ENCODE measurements at places on chromosomes 5 and 9.

- no peak for DNase-seq
Observed at GRCh38 chr5:95832664-95833063, 10.1 kb upstream of the GLRX start.

GRCh38 chr5:5046680-5047502 lies 93.2 kb upstream of the ADAMTS16 start:
- DNase-seq = no peak

DNA sequence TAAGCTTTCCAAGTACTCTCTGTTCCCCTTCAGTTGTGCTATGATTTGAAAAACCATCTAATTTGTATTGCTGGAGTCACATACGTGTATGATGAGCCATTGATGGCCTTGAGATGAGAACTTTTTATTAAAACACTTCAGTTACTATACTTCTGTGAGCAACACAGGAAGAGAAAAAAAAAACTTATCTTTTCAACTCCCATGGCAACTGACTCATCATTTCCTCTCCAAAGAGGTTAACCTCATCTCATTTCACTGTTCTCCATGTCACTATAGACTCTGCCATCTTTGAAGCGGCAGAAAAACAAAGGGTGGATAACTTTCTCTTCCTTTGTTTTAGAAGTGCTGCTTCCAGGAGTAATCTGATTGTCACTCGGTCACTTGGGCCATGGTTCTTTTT lies 104.3 kb upstream of the PCSK1 start:
- DNase-seq = peak; percentile 83

GRCh38 chr9:86503314-86503713 lies 149.1 kb upstream of the TUT7 start:
- DNase-seq = no peak

GRCh38 chr9:131817073-131817472 lies 77.2 kb upstream of the RAPGEF1 start:
- no peak for DNase-seq

GRCh38 chr5:144484124-144484897 lies 313.6 kb downstream of the KCTD16 start:
- DNase-seq = no peak

DNA sequence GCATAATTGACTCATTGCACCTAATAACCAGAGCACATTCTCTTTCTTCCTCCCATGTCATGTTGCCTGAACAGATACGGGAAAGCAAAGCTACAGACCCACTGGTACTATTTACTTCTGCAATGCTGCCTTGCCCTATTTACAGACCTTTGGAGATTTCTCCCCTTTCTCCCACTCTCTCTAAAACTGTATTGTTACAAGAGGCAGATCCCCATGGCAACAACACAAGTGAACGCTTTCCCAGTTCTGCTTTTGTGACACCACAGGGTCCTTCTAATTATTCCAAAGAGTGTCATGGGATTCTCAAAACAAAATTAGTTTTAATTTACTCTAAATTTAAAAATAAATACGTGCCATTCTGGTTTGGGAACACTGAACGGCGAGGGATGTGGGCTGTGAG lies 104.7 kb downstream of the KCTD16 start:
- DNase-seq = no peak

GRCh38 chr9:69677931-69678330 lies 5.8 kb upstream of the APBA1 start:
- no peak for DNase-seq

DNA sequence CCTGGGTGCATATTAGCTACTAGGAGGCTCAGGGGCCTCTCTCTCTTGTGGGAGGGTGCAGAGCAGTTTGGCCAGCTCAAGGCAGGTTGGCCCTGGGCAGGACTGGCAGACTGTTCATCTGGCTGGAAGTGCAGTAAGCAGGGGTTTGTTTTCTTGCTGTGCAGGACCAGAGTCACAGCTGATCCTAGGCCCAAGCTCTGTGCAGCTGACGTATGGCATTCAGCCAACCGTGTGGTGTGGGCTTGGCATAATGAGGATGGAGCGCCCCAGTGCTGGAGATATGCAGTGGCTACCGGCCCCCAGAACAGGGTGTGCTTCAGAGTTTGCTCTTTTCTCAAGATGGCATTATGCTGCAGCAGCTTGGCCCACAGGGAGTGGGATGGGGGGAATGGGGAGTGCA lies 31.0 kb upstream of the PHF24 start:
- no peak for DNase-seq

DNA sequence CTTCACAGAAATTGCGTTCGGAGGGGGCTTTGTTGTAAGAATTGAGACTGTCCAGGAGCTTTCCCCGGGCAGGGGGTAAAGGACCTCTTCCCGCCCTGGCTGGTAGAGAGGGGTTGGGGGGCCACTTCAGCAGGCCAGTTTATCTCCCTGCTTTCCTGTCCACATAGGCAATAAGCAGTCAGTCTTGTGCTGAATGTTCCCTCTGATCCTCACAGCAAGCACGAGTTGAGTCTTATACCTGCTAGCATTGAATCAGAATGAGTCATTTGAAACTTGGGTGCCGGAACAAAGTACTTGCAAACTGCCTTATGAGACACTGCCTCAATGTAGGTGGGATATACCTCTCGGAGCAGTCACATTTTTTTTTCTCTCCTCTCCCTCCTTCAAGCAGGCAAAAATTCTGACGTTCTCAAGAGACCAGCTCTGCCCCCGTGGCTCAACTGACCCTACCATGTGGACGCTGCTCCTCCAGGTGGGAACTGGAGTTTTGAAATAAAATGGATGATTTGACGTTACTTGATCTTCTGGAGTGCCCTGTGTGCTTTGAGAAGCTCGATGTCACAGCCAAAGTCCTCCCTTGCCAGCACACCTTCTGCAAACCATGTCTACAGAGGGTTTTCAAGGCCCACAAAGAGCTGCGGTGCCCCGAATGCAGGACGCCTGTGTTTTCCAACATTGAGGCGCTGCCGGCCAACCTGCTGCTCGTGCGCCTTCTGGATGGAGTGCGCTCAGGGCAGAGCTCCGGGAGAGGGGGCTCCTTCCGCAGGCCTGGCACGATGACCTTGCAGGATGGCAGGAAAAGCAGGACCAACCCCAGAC lies 1.3 kb downstream of the SH3RF2 start:
- peak; percentile 82 for DNase-seq

DNA sequence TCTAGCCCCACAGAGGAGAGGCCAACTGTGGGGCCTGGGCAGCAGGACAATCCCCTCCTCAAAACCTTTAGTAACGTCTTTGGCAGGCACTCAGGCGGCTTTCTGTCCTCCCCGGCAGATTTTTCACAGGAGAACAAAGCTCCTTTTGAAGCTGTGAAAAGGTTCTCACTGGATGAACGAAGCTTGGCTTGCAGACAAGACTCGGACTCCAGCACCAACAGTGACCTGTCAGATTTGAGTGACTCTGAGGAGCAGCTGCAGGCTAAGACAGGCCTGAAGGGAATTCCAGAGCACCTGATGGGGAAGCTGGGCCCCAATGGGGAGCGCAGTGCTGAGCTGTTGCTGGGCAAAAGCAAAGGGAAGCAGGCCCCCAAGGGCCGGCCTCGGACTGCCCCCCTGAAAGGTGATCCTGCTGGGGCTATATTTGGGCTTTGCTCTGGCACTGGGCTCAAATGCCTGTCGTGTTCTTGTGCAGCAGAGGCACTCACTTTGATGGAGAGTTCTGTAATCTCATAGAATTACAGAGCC lies 39.4 kb downstream of the KDM3B start:
- DNase-seq = no peak

DNA sequence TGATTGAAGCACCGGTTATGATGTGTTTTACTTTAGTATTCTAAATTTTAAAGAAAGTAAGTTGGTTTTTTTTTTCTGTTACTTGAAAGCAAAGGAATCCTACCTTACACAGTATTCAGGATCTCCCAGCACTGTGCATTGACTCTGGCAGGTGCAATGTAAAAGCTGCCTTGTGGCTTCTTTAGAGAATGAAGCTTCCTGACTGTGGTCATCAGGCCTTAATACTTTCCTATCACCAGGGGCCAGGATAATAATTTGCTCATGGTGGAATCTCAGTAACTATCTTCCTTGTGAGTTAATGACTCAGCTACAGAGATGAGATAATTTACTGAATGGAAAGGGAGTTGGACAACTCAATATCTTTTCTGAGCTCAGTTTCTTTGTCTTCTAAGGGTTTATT lies 435.5 kb upstream of the ZNF608 start:
- no peak for DNase-seq

DNA sequence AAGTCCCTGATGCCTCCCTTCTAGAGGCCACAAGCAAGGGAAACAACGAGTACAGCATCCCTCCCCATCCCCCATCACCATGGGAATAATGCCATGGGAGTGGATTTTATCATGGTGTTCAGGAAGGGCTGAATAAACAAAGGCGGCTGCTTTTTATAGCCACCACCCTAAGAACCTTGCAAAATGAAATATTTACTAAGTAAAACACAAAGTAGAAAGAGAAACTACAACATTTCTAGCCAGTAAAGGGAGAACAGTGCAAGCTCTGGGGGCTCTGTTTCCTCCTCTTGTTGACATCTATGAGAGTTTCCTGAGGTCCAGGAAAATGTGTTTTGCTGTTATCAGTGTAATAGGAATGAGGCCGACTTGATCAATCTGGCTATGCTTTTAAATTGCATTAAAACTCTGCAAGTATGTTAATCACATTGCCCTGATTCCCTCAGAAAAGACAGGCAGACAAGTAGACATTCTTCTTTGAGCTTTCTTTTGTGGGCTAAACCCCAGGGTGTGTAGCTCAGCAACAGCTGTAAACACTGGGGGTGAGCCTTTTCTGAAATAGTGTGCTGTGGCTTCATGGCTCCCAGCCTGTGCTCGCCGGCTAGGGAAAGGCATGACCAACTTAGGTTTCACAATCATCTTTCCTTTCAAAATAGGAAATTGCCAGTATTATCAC lies 31.1 kb downstream of the SV2C start:
- DNase-seq = no peak

- DNase-seq = no peak
Observed at GRCh38 chr5:168736281-168736831, 157.2 kb upstream of the PANK3 start.

GRCh38 chr5:2886531-2886930 lies 135.1 kb upstream of the IRX2 start:
- DNase-seq = no peak

GRCh38 chr5:130052752-130053151 lies 148.5 kb downstream of the CHSY3 start:
- DNase-seq = no peak

GRCh38 chr9:135394699-135395645 lies 84.6 kb upstream of the PPP1R26 start:
- no peak for DNase-seq

GRCh38 chr5:36006163-36006562 lies 15.0 kb upstream of the UGT3A1 start:
- DNase-seq = no peak

GRCh38 chr9:111008158-111009075 lies 29.9 kb downstream of the LPAR1 start:
- no peak for DNase-seq

Measured in T-helper 1 cell (primary cell).